ENCODE measurements at places on chromosomes 11 and 22.

GRCh38 chr11:28756977-28757376 is 648.8 kb downstream of the METTL15 start:
- DNase-seq, result no peak

DNA sequence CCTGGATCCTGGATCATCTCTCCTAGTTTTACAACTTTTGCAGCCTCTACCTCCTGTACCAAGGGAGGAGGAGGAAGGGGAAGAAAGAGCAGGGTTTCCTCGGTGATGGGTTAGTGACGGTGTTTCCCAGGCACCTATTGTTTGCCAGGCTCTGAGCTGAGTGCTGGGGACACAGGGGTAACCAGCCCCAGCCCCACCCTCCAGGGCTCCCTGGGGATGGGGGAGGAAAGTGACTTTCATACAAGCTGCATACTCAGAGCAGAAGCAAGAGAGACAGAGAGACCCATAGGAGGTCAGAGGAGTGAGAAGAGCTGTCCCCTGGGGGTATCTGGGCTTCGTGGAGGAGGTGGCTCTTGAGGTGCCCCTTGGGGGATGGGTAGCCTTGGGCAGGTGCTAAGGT is 89.4 kb upstream of the THY1 start:
- no peak for DNase-seq

GRCh38 chr11:110465231-110465630 is 35.5 kb downstream of the FDX1 start:
- DNase-seq, result no peak

DNA sequence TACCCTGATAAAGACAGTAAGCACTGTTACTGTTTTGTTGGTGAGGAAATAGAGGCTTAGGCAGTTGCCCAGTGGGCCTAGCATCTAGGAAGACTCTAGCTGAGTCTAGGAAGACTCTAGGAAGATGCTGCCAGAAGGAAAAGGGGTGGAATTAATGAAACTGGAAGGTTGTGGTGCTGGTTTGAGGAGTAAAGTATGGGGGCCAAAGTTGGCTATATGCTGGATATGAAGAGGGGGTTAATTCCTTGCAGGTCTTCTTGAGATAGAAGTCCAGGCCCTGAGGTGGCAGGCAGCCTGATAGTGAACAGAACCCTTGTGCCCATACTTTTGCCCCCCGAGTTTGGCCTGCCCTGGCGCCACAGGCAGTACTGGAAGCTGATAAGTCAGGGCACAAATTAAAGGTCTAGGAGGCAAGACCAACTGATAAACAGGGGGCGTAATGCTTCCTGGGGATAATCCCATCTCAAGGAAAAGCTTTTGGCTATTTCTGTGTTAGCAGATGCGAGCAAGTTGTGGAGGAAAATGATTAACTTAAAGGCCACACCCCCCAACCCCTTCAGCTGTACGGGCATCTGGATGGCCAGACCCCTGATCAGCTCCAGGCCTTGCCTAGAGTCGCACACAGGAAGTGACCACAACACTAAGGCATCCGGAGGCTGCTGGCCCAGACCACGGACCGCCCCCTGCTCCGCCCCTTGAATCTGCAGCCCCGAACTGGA is 3.1 kb downstream of the ILK start:
- DNase-seq, result peak; percentile 58

DNA sequence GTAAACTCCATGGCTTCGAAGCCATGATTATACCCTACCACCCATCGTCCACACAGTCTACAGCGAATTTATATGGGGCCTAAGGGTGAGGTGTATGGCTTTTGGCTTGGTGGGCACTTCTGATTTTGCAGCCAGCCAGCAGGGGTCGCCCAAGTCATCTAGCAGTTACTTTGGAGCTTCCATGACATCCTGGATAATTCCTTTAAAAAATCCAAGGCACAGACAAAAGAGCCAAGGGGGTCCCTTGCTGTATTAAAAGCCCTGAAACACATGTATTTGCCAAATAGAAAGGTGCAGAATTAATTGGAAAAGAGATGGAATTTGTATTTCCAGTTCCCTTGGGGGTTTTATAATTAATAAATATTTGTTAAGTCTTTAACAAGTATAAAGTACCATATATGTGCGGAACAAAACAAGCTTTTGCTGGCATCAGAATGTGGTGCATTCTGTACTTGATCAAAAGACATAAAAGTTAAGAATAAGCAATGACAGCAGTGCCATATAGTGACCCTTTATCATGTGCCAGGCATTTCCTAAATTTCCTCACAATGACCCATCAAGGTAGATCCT is 132.8 kb upstream of the PITPNB start:
- no peak for DNase-seq

GRCh38 chr11:114685097-114685496 is 6.8 kb downstream of the NXPE2 start:
- no peak for DNase-seq

- DNase-seq, result no peak
Observed at GRCh38 chr22:21734540-21735199, 924 bp downstream of the YPEL1 start.

DNA sequence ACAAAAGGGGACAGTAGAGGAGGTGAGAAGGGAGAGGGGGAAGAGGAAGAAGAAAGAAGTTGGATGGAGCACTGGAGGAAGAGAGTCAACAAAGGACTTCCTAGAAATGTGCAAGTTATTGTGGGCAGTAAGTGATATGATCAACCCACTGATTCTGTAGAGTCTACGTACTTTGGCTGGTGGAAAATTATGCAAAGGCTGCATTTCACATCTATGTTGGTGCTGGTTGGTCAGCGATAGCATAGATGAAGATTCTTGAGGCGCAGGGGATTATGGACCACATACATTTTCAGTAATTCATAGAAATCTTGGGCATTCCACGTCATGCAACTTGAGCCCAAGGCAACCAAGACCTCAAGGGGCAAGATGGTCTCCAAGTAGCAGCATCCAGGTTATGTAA is 12.6 kb upstream of the BIRC3 start:
- DNase-seq, result no peak

DNA sequence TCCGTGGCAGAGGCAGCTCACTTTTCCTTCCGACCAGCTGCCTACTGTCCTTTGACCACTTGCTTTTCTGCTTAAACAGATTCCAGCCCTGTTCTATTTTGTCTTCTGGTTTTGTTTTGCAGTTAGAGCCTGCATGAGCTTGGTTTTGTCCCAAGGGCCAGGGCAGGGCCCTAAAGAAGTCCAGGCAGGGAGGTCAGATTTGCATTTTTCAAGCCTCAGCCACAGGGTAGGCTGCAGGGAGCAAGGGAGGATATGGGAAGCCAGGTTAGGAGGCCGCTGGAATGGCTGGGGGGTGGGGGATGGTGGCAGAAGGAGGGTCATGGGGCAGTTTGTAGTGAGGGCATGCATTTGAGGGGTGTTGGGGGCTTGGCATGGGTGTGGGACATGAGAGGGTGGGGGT is 23.1 kb downstream of the FADD start:
- no peak for DNase-seq

DNA sequence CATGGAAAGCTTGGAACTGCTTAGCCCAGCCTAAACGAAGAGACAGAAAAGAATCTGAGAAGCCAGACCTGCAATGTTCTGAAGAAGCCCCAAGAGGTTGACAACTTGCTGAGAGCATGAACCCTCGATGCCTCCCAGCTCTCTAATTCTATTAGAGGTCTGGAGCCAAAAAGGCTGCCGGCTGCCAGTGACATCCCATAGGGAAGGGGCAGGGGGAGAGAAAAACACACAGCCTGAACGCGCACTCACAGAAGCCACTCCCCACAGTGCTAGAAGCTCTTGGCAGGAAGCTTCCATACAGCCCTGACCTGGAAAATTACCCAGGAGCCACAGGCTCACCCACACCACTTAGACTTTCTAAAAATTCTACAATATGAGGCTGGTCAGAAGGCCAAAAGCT is 18.3 kb downstream of the POLDIP3 start:
- no peak for DNase-seq

DNA sequence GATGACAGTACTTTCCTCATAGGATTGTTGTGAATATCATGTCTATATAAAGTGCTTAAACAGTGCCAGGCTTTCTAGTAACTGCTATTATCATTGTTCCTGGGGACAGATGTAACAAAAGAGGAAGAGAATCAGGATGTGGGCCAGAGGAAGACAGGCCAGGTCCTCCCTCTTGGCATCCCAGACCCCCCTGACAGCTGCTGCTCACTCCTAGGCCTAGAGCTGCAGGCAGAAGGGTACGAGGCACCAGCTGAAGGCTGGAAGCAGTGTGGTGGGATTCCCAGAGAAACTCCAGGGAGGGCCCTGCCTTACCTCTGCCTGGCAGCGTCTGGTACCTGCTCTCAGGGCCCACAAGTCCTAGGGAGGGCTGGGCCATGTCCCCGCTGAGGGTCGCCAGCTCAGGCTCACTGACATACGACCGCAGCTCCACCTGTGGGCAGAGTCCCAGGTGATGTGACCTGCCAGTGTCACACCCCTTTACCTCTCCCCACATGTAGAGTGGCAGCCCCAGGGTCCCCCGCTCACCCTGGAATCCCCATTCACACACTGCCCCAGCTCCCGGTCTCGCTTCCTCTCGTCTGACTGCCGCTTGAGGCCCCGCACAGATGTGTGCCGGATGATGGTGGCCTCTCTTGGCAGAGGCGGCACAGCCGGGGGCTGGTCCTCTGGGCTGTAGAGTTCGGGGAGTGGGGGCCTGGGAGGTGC is 52.2 kb downstream of the C11orf58 start:
- no peak for DNase-seq

- DNase-seq, result no peak
Observed at GRCh38 chr22:30878516-30879414, 89.8 kb downstream of the MORC2 start.

GRCh38 chr11:111124724-111125123 is 120.8 kb upstream of the POU2AF2 start:
- no peak for DNase-seq

DNA sequence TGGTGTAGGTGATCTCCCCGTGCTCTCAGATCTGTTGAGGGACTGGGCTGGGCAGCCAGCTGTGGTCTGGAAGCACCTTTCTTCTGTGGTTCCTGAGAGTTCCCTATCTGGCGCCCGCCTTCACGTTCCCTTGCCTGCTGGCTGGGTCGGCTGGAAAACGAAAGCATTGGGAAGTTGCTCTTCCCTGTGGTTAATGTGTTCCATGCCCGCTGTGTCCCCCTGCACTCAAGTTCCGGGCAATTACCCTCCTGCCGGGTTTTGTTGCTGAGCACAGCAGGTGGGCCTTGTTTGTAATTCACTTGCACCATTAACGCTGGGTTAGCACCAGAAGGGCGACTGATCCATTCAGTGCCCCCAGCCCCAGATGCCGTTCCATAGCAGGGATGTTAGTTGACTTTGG is 134.1 kb downstream of the GRIK4 start:
- no peak for DNase-seq

- no peak for DNase-seq
Observed at GRCh38 chr11:5279471-5280090, 9.8 kb upstream of the HBE1 start.

GRCh38 chr11:10301656-10302358 is 3.1 kb upstream of the ADM start:
- no peak for DNase-seq

- DNase-seq, result no peak
Observed at GRCh38 chr22:33580310-33580709, 340.0 kb downstream of the LARGE1 start.

DNA sequence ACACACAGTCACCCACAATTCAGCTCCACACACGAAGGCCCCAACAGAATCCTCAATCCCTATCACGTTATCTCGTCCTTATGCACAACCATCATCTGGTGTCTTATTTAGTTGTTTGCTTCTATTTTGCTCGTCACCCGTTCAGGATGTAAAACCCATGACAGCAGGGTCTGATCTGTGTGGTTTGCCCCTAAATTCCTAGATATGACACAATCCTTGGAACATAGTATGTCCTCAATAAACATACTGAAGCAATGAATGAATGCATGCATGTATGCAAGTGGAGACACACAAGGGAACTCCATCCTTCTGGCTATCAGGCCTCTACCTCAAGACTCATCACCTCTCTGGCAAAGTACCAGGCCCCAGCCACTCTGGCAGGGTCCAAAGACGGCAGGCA is 20.2 kb downstream of the STARD10 start:
- no peak for DNase-seq

- DNase-seq, result no peak
Observed at GRCh38 chr22:17855572-17856290, 81.5 kb upstream of the BID start.

- DNase-seq, result no peak
Observed at GRCh38 chr22:29226351-29226981, 20.8 kb downstream of the EMID1 start.

GRCh38 chr11:78313181-78313795 is 104.3 kb downstream of the GAB2 start:
- DNase-seq, result no peak

- DNase-seq, result no peak
Observed at GRCh38 chr11:118885319-118885718, 1.6 kb downstream of the CXCR5 start.

DNA sequence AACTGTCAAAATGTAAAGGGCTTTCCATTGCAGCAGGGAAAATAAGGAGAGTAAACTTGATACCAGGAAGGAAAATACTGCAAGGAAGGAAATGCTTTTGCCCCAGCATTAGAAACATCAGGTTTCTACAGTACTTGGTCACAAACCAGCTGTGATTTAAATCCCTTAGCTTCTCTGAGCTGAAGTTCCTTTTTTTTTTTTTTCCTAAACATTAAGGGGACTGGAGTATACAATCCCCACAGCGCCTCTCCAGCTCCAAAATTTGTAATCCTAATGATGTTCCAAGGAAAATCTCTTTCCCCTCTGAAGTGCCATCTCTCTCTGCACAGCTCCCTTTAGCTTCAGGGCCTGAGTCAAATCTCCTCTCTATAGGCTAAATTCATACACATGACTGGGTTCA is 220.5 kb upstream of the PITPNB start:
- DNase-seq, result no peak

- no peak for DNase-seq
Observed at GRCh38 chr22:46684706-46685105, 53.3 kb downstream of the CERK start.

DNA sequence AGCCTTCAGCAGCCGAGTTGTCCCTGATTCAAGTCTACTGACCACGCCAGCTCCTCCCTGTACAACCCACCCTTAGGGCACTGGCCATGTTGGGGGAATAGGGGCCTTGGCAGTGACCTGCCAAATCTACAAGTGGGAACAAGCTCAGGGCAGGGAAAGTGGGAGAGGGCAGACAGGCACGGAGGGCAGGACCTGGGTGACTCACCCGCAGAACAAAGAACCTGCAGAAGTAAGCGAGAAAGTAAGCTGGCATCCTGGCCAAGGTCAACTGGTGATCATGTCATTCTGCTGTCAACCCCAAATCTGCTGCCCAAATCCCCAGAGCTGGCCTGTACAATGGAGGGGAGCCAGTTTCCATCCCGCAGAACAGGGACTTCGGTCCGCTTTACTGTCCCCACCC is 7.9 kb upstream of the SCGB1A1 start:
- DNase-seq, result no peak

GRCh38 chr22:46056546-46057245 is 79.7 kb upstream of the WNT7B start:
- DNase-seq, result no peak

Data from T-cell (primary cell).